H9 (cell line): ENCODE measurements at places on chromosomes 6 and 20. TPM values are rescaled to one million over a fixed set of nuclear protein-coding genes. Genes with fewer than 3 reads are reported as not detected.

Gene PLG
- total RNA-seq: not detected in 2 replicates

GRCh38 chr20:46757754-46758678 lies 48.6 kb downstream of the SLC2A10 start:
- peak; percentile 66 for DNase-seq

DNA sequence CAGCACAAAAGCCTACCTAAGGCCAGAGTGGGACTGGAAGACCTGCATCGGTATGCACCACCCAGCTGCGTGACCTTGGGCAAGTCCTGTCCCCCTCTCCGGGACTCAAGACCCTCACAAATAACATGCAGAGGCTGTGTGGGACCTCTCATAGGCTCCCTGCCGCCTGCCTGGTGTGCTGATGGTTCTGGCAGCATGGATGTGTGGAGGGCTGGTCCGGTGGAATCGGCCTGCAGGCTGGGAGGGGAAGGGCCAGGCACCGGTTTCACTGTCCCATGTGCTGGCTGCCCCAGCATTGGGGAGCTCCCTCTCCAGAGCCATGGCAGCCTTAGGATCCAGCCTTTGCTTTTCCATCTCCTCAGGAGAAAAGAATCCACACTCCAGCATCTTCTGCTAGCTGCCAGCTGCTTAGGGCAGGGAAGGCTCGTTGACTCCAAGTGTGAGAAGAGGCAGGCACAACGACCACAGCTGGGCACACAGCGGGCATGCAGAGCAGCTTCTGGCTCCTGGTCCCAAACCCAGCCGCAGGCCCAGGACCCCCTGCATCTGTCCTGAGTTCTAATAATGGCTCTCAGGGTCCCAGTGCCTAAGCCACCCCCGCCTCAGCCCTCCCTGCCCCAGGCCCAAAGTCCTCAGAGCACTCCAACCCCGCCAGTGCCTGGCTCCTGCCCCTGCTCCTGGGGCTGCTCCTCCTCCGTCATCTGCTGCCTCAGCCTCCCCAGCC lies 32.5 kb downstream of the TFEB start:
- no peak for DNase-seq

DNA sequence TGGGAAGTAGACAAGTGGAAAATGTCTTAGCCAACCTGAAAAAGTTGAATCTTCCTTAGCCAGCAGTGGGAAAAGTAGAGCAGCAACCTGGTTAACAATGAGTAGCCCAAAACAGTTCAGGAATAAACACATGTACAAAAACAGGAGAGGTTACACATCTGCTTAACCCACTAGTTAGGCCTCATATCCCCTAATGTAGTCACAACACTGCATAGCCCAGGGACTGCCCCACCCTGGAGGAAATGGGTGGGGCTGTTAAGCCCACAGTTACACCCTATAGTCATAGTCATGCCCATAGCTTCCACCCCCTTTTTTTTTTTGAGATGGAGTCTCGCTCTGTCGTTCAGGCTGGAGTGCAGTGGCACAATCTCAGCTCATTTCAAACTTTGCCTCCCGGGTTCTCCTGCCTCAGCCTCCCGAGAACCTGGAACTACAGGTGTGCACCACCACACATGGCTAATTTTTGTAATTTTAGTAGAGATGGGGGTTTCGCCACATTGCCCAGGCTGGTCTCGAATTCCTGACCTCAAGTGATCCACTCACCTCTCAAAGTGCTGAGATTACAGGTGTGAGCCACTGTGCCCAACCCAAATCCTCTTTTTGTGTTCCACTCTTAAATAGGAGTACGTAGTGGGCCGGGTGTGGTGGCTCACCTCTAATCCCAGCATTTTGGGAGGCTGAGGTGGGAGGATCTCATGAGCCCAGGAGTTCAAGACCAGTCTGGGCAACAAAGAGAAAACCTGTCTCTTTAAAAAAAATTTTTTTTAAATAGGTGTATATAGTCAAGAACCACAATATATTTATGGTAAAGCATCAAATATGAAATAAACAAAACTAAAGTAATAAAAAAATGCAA lies 24.5 kb downstream of the ILRUN start:
- DNase-seq: no peak

DNA sequence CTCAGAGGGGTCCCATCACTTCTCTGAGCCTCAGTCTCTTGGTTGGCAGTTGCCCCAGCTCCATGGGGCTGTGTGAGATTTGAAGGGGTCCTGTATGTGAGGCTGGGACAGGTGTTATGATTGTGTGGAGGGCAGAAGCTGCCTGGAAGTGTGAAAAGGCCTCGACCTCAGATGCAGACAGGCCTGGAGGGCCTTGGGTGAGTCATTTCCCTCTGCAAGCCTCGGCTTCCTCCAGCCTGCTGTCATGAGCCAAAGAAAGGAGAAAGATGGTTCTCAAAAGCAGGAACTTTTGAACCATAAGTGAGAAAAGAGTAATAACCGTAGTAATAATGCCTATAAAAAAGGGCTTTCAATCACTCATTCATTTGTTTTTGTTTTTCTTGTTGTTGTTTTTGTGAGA lies 37.5 kb downstream of the SNAI1 start:
- DNase-seq: no peak

Gene NANP
- 7.0 and 7.1 TPM in 2 replicates for total RNA-seq
